ENCODE measurements at places on chromosomes 7 and 10. TPM values are rescaled to one million over a fixed set of nuclear protein-coding genes. Genes with fewer than 3 reads are reported as not detected.

KCP gene
- total RNA-seq = 14.5 TPM

PDCD11 gene
- total RNA-seq = 47.2 TPM

ADRB1 gene
- 1.4 TPM for total RNA-seq

TMEM120A gene
- total RNA-seq = 80.4 TPM

ZNF365 gene
- total RNA-seq = 0.21 TPM

PHYH gene
- total RNA-seq = 28.4 TPM

CYP3A4 gene
- not detected for total RNA-seq

SPDYE16 gene
- total RNA-seq = 1.3 TPM

GIGYF1 gene
- total RNA-seq = 44.9 TPM

LAMB4 gene
- not detected for total RNA-seq

FRMPD2 gene
- total RNA-seq = 3.4 TPM

TUBB8 gene
- total RNA-seq = 0.78 TPM

ITIH5 gene
- 25.5 TPM for total RNA-seq

DNA sequence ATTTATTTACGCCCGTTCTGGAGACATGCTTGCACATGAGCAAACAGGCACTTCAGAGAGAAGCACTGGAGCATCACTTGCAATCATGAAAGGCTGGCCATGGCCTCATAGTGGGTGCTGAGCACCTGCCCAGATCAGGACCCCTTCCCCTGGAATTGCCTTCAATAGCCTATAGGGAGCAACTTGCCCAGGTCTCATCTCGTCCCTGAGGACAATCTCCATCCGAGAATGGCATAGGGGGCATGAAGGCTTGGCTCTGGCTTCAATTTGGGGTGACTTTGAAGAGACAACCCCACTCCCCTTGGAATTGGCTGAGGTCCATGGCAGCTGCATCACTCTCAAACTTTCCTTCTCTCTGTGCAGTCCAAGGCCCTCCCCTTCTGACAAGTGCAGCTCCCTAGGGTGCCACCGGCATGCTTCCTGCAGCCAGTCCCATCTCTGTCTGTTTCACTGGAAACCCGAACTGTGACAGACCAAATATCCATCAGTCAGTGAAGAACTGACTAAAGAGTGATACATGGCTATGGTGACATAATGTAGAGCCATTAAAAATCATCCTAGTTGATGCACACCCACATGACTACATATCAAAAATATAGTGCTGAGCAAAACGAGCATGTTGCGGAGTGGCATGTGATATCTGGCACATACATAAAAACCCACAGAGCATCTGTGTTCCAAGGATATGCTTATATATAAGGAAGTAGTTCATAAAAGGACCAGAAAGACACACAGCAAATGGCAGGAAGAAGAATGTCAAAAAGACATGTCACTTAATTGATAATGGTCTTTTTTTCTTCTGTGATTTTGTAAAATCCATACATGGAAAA lies 12.4 kb downstream of the GDF2 start:
- DNase-seq = no peak

GRCh38 chr10:112491144-112491543 lies 44.1 kb downstream of the VTI1A start:
- no peak for DNase-seq

- DNase-seq = no peak
Observed at GRCh38 chr7:43577485-43577951, 5.4 kb upstream of the STK17A start.

- DNase-seq = no peak
Observed at GRCh38 chr10:56116684-56117083, 244.4 kb downstream of the ZWINT start.

GRCh38 chr10:77020426-77021040 lies 617.1 kb downstream of the KCNMA1 start:
- no peak for DNase-seq

GRCh38 chr7:139362302-139362701 lies 2.6 kb downstream of the LUC7L2 start:
- DNase-seq = no peak

DNA sequence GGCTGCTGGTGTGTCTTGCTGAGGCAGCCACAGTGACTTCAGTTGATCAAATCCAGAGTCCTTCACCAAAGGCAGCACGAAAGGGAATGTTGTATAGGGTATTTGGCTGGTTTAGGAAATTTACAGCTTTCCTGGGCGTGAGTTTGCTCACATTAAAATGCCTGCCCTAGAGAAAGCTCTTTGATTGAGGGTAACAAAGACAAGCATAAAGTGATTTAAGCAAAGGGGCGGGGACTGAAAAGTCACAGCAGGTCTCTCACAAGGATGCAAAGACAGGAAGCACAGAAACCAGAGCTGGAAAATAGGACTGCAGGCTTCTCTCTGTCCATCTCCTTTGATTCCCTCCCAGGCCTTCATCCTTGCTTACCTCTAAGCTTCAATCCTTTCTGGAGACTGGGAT lies 139.2 kb downstream of the ELMO1 start:
- DNase-seq = no peak

DNA sequence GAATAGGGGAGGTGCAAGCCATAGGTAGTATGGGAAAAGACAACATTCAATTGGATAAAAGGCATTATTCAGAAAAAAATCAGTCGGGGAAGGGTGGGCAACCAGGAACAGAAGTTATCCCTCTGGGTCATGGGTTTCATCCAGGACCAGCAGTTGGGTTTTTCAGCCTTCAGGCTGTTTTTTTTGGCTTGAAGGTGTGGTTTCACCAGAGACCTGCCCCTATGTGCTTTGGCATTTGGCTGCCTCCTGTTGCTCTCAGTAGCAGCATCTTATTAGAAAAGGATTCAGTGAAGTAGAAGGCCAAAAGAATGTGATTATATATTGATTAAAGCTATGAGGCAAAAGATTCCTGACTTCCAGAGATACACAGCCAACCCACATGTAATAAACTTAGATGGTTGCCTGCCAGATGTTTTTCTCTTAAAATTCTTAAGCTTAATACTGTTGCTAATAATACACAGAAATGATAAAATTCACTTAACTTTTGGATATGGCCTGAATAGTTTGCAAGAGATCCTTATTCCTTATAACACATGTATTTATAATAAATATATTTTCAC lies 251.7 kb upstream of the CSTF2T start:
- no peak for DNase-seq

DNA sequence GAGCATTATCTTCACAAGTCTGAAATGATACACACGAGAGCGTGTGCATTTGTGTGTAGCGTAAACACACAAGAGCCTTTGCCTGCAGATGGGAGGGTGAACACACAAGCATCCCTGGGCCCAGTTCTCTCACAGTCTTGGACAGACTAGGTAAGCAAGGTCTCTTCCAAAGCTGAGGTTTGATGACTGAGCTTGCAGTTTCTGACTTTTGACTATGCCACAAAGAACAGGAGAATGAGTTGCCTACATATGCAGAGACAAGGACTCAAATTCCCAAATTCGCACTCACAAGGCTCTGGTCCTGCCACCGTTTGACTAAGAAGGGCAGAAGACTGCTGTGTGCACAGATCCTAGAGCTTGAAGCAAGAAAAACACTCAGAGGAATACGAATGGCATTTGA lies 55.8 kb downstream of the FAM53B start:
- no peak for DNase-seq

DNA sequence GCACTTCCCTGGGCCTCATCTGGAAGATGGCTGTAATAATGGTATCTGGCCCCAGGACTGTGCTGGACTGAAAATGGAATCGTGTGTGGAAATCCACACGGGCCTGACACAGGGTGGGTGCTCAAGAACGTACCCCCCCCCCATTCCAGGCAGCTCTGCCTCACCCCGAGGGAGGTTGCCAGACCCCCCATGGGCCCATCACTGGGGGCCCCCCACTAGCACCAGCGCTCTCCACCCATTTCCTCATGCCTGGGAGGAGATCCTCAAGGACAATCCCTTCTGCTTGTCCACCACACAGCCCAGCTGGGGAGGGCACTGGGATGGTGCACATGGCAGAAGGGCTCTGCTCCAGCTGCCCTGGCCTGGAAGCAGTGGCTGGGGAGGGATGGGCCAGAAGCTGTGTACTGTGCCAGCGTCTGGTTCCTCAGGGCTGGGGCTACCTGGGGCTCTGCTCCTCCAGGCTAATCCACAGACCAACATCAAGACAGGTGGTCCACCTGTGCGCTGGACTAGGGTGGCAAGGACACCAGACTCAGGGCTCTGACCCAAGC lies 55.4 kb downstream of the CAMK2B start:
- no peak for DNase-seq

DNA sequence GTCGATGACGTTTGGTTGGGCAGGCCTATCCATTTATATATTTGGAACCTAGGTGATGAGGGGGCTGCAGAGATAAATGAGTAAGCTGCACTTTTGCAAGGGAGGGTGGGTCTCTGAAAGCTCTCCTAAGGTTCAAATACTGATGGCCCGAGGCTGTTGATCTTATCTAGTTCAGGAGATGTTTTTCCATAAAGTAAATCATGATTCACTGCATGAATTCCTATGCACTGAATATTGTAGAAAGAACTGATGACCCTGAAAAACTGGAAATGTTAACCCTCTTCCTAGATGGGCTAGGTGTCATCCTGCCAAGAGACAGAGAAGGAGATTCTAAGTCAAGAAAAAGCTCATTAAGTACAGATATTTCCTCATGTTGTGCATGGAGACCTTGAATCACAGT lies 459.9 kb downstream of the PLXNA4 start:
- DNase-seq = no peak

GRCh38 chr10:26556748-26557640 lies 118.9 kb downstream of the APBB1IP start:
- no peak for DNase-seq

- DNase-seq = no peak
Observed at GRCh38 chr10:111108441-111108840, 31.6 kb downstream of the ADRA2A start.

- no peak for DNase-seq
Observed at GRCh38 chr10:104349623-104350126, 4.0 kb upstream of the CFAP58 start.

DNA sequence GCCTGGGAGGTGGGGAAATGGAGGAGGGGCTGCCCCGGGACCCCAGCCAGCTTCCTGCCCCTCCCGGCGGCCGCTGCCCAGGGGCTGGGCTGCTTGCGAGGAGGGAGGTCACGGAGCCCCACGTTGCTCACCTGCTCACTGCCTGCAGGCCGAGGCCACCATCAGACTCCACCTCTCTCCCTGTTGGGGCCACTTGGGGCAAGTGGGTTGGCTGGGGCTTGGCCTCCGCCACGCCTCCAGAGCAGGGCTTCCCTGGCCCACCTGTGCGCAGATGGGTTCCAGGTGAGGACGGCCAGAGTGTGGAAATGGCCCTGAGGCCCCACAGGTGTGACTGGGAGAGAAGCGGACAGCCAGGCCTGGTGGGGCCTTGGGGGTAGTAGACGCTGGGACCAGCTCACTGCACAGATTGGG lies 82.8 kb upstream of the DIP2C start:
- DNase-seq = no peak

GRCh38 chr10:94427166-94427565 lies 24.8 kb downstream of the TBC1D12 start:
- no peak for DNase-seq

- DNase-seq = no peak
Observed at GRCh38 chr10:91096274-91096673, 124.2 kb upstream of the PCGF5 start.

DNA sequence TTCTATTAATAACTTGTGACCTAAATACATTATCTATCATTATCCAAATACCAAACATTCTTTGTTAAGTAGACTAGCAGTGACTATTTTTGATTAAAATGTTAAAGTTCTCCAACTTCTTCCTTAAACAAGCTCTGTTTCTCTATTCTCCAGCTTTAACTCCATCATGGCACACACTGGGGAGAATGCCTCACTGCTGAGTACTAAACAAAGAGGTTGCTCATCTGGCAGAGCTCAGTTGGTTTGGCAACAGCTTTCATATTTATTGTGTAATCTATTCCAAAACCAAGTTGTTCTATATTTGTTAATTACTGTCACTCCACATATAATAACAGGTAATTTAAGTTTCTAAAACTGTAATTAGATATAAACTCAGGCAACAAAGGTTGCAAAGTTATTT lies 89.6 kb downstream of the USP6NL start:
- DNase-seq = no peak

- no peak for DNase-seq
Observed at GRCh38 chr7:131250331-131250730, 77.3 kb upstream of the MKLN1 start.

- DNase-seq = no peak
Observed at GRCh38 chr10:58743466-58744115, 230.9 kb downstream of the BICC1 start.

GRCh38 chr10:95783741-95784140 lies 27.8 kb downstream of the ENTPD1 start:
- no peak for DNase-seq

DNA sequence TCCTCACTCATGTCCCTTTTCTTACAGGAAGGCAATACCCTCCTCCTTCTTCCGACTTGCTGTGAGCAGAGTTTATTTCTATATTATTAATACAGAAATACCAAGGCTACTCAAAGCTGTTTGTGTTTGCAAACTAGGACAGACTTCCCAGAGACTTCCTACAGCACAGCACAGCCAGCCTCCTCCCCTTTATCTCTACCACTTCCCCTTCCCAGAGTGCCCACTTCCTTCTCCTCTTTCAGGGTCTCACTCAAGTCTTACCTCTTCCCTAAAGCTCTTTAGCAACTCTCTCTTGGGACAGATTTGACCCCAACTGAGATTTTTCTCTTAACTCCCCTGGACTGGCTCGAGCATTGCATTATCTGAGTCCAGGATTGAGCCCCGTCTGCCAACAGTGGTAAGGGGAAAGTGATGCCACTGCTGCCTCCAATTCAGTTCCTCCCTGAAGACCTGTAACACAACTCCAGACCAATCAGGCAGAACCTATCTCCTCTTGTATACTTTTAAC lies 5.5 kb upstream of the LRGUK start:
- no peak for DNase-seq

DNA sequence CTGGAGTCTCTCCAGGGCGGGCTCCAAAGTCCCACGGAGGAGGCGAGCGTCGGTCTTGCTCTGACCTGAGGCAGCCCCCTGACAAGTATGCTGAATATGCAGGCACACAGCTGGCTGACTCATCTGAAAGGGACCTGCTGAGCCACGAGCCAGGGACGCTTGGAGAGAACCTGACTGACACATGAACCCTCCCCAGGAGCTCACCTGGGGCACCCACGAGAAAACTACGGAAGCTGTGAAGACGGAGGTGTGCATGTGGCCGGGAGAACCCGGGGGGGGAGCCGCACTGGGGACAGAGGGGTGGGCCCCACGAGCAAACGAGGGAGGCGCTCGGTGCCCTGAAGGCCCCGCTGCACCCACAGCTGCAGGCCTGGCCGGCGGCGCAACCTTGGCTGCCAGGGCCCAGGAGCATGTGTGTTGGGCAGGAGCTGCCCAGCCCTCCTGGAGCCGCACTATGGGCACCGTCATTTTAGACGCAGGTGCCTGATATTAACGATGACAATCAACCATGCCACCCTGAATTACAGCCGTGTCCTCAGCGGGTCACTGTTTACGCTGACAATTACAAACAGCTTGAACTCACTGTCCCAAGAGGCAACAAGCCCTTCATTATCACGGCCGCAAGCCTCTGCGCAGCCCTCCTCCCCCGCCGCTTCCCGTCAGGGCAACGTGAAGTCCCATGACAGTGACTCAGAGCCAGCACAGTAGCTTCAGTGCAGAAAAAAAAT lies 64.7 kb downstream of the DIP2C start:
- DNase-seq = no peak

- no peak for DNase-seq
Observed at GRCh38 chr10:101682172-101682825, 12.7 kb downstream of the FBXW4 start.

- DNase-seq = no peak
Observed at GRCh38 chr10:128972036-128972405, 495.0 kb upstream of the MGMT start.

GRCh38 chr7:94594882-94595281 lies 61.1 kb downstream of the SGCE start:
- no peak for DNase-seq

Measured in ureter (tissue), 1 donor.